ENCODE measurements at places on chromosomes 4 and X.

DNA sequence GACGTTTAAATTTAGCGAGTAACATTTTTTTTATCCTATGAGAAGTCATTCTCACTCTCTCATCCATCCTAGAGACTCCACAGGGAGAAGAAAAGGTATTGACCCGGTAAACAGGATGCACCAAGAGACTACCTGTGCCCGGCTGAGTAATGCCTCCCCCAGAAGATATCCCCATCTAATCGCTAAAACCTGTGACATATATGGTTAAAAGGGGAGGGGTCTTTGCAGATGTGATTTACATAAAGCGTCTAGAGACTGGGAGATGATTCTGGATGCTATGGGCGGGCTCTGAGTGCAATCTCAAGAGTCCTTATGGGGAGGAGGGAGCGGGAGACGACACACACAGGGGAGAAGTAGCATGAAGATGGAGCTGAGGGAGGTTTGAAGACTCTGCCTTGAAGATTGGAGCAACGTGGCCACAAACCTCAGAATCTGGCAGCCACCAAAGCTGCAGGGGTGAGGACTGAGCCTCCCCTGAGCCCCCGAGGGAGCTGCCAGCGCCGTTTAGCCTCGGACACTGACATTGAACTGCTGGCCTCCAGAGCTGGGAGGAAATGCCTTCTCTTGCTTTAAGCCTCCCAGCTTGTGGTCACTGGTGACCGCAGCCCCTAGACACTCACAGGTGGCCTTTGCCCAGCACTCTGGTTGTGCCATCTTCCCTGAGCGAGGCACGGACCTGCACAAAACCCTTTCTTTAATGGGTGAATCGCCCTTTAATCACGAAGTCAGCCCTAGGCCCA lies 11.2 kb downstream of the ABLIM2 start:
- DNase-seq, result no peak

GRCh38 chr4:138236037-138236436 lies 6.1 kb downstream of the SLC7A11 start:
- DNase-seq, result no peak

DNA sequence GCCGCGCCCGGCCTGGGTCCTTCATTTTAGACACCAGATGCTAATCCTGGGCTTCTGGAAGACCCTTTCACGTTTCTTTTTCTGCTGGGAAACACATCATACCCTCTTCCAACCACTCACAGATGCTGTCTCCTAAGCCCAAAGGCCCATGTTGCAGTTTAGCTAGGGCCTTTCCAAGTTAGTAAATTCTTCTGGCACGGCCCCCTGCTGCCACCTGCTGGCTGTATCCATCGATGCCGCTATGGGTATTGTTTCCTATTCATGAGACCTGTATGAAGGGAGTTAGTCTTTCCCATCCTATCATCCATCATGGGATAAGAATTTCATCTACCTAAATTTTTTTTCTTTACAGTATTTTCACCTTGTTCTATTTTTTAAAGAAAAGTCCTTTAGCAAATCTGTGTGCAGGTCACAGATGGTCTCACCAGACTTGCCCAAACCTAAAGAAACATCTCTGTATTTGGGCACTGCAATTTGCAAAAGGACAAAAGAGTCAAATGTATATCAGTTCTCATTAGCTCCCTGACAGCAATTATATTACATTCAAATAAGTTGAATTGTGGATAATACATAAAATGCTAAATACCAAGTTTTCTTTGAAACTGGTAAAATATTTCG lies 37.8 kb upstream of the SLC9A7 start:
- DNase-seq, result peak; percentile 2

DNA sequence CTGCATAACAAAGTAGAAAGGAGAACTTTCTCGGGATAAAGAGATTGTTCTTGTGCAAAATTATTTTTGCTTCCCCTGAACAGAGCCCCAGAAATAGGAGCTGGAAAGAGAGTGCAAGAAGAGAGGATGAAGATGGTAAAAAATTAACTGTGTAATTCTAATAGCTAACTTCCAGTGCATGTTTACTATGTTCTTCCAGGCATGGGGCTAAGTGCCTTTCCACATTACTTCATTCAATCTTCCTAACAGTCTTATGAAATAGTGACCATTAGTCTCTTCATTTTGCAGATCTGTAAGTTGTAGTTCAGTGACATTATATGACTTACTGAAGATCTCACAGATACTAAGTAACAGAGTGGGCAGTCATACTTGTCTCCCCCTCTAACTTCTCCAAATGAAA lies 61.1 kb upstream of the KLHL13 start:
- DNase-seq, result no peak

- DNase-seq, result no peak
These were observed 39.7 kb downstream of the CPLX1 start for GRCh38 chr4:786074-786741.

DNA sequence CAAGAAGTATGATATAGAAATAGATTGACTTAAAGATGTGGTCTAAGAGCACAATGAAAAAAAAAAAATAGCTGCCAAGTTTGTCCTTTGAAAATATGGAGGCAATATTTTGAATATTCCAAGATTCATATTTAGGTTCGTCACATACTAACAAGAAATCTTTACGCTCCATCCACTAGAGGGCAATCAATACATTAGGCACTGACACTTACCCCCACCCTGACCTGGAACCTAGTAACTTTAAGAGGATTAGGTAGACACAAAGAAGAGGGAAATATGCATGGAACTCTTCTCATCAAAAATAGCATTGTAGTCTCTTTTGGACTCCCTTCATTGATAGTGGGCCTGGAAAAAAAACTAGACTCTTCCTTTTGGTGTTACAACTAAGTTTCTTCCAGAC lies 1108.1 kb downstream of the PCDH19 start:
- DNase-seq, result no peak

GRCh38 chr4:24400537-24400936 lies 183.8 kb downstream of the DHX15 start:
- DNase-seq, result no peak

GRCh38 chrX:12007881-12008280 lies 130.4 kb upstream of the FRMPD4 start:
- DNase-seq, result peak; percentile 1

- DNase-seq, result no peak
These were observed 72.5 kb downstream of the EVC2 start for GRCh38 chr4:5635826-5636195.

DNA sequence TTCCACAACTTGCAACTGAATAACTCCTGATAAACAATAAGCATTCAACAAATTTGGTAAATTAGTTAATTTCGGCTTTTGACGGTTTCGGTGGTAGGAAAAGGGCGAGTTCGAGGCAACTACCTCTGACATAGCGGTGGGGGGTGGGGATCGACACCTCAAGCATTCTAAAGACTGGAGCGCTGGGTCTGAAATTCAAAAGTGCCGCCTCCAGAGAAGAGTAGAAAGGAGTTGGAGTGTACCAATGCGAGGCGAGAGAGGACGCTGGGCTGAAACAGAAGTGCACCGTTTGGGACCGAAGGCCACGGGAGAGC lies 725 bp downstream of the SMC1A start:
- DNase-seq, result peak; percentile 36

DNA sequence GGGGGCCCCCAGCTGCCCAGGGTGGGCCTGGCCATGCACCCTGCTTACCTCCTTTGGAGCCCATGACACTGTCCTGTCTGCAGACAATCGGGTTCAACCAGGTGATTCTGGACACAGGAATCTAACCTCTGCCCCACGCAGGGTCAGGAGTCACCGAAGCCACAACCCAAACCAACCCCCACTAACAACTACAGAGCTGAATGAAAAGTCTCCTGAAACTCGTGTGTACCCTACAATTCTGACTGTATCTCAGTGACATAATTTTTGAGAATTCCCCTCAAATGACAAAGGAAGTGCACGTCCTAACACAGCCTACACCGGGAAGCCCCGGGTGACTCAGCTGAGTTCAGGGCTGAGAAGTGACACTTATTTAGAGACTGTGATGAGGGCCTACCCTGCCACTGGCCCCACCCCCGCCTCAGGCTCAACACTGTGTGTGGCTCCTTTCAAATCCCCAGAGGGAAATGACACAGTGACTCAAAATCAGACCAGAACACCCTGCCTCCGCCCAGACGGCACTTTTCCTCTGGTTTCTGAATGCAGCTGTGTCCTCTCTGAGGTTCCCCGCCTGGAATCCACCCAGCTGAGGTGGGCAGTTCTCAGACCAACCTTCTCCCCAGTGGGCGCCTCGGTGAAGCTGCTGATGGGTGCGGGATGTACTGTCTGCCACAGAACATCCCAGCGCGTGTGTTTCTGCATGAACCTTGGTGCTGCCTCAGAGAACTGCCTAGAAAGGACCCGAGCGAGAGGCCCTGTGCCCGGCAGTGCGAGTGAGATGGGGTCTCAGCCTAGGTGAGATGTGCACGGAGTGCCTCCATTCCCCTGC lies 9.9 kb downstream of the TNIP2 start:
- peak; percentile 83 for DNase-seq

GRCh38 chr4:17163156-17163771 lies 264.8 kb upstream of the LDB2 start:
- DNase-seq, result no peak

DNA sequence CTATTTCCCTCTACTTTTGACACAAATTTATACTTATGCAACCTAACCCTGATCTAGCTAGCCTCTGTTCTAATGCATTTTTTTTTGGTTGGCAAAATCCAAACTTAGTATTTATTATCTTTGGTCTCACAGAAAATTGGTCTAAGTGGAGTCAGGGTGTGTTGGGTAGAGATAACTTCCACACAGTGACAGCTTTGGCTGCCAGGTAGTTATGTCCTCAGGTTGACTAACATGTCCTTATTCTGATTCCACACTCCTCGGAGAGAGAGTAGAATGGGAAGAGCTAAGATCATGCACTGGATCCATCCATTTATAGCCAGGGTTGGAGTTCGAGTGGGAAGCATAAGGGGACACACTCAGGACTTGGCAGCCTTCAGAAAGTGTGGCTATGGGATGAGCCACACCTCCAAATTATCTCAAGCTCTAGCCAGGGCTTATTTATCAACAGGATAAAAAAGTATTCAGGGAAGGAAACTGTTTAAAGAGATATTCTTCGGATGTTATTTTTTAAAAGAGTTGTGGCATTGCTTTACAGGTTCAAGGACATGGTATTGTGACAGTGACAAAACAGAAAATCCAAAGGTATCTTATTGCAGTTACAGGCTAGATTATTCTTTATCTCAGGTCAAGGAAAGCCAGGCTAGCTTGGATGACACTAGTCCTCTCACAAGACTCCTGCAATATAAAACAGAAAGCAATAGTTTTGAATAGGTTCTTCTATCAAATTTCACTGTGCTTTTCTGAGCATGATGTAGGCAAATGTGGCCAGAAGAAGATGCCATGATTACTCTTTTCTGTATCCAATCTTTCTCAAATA lies 51.5 kb downstream of the NPY1R start:
- DNase-seq, result no peak

- no peak for DNase-seq
These were observed 825 bp upstream of the RASGEF1B start for GRCh38 chr4:81472281-81473182.

- no peak for DNase-seq
These were observed 53.5 kb downstream of the FABP2 start for GRCh38 chr4:119268466-119268865.

- no peak for DNase-seq
These were observed 47.2 kb downstream of the FAM114A1 start for GRCh38 chr4:38914854-38915253.

- no peak for DNase-seq
These were observed 94.3 kb downstream of the CPE start for GRCh38 chr4:165472943-165473676.
